CD4-positive, alpha-beta memory T cell (primary cell): ENCODE measurements at places on chromosomes 11 and 22. TPM values are rescaled to one million over a fixed set of nuclear protein-coding genes. Genes with fewer than 3 reads are reported as not detected.

GRCh38 chr11:31803813-31804311 is 7.3 kb downstream of the PAX6 start:
- peaks cover 42% of the 10 kb centered on the region for H3K4me1 ChIP-seq
- no peak overlapping the region for H3K27ac ChIP-seq
- no peaks in the 10 kb centered on the region for H3K36me3 ChIP-seq

DNA sequence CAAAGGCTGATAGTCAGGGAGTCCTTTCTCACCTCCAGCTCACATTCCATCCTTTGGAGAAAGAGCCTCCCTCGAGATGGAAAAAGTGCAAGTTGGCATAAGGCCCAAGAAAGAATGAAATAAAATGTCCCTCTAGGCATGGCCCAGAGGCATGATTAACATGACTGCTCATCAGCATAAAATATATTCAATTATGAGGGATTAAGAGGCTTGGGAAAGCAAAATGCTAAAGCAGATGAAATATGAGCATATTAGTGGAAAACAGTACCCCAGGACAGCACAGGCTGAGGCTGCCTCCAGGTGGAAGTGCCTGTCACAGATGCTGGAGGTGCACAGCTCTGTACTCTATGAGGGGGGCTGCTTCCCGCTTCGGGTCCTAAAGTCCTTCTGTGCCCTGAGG is 347.8 kb upstream of the PLET1 start:
- no peak overlapping the region for H3K4me3 ChIP-seq
- DNase-seq = no peak
- H3K27ac ChIP-seq = no peak overlapping the region
- no peaks in the 10 kb centered on the region for H3K36me3 ChIP-seq

GRCh38 chr11:5847711-5848110 is 6.0 kb upstream of the OR52E6 start:
- no peaks in the 10 kb centered on the region for H3K4me1 ChIP-seq
- no peaks in the 10 kb centered on the region for H3K36me3 ChIP-seq
- no peak for DNase-seq

- H3K36me3 ChIP-seq = no peaks in the 10 kb centered on the region
- no peak overlapping the region for H3K4me3 ChIP-seq
- H3K27me3 ChIP-seq = no peaks in the 10 kb centered on the region
- H3K4me1 ChIP-seq = no peaks in the 10 kb centered on the region
- DNase-seq = no peak
- no peak overlapping the region for H3K27ac ChIP-seq
Measured at GRCh38 chr11:12768726-12769673, 94.8 kb downstream of the TEAD1 start.

The CCDC34 gene
- 3.3 TPM for total RNA-seq

- DNase-seq = peak; percentile 76
- H3K27me3 ChIP-seq = no peaks in the 10 kb centered on the region
- H3K27ac ChIP-seq = peak overlapping the region; percentile 53
- H3K4me1 ChIP-seq = peaks cover 71% of the 10 kb centered on the region
- peaks cover 43% of the 10 kb centered on the region for H3K36me3 ChIP-seq
Measured at GRCh38 chr11:121482231-121483129, 29.7 kb upstream of the SORL1-AS1 start.

- peaks cover 7% of the 10 kb centered on the region for H3K4me1 ChIP-seq
- H3K4me3 ChIP-seq = no peak overlapping the region
- H3K27ac ChIP-seq = no peak overlapping the region
- no peak for DNase-seq
- no peaks in the 10 kb centered on the region for H3K27me3 ChIP-seq
Measured at GRCh38 chr22:38412435-38413084, 42.4 kb downstream of the KCNJ4 start.

DNA sequence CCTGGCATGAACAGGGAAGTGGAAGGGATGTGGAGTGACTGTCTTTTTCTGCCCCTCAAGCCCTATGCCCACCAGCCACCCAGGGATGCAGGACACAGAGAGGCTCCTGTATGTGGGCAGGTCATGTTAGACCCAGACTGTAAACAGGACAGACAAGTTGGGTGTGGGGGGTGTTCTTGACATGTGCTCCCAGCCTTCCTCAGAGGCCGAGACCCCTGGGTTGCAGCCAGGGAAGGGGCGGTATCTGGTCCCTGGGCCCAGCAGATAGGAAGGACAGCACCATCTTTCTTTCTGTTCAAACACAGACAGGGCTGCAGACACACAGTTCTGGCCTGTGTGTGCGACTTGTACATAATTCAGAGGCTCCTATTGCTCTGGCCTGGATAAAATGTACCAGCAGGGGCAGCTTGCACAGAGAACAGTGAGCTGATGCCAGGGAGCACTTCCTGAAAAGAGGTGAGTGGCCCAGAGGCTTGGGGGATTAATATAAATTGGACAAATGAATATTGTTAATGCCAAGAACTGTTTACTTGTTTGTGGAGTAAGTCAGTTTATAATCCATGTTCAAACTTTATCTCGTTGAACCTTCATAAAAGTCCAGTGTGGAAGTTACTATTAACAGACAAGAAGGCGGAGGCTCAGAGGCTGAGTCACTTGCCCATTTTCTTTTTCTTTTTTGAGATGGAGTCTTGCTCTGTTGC is 16.6 kb downstream of the GDPD5 start:
- no peak for DNase-seq
- H3K4me1 ChIP-seq = peaks cover 63% of the 10 kb centered on the region
- peak overlapping the region; percentile 64 for H3K27ac ChIP-seq
- H3K27me3 ChIP-seq = no peaks in the 10 kb centered on the region
- peak overlapping the region; percentile 8 for H3K4me3 ChIP-seq
- H3K36me3 ChIP-seq = no peaks in the 10 kb centered on the region

DNA sequence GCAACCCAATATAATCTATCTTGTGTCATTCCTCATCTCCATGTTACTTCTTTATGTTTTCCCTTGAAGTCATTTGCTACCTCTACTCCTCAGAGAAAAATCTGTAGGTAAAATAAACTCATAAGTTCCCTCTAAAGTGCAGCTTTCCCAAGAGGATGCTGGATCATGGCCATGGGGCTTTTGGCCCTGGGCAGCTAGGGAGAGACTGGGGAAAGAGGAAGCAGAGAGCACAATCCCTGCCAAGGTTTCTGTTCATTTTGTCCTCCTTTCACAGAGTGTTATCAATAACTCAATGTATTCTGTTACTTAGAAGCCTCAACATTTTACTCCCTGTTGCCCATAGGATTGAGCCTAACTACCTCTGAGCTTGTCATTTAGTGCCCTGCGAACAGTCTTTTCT is 9.0 kb downstream of the RNF121 start:
- no peaks in the 10 kb centered on the region for H3K27me3 ChIP-seq
- H3K4me3 ChIP-seq = no peak overlapping the region
- no peaks in the 10 kb centered on the region for H3K4me1 ChIP-seq
- no peak overlapping the region for H3K27ac ChIP-seq

The GLYAT gene
- total RNA-seq = not detected

DNA sequence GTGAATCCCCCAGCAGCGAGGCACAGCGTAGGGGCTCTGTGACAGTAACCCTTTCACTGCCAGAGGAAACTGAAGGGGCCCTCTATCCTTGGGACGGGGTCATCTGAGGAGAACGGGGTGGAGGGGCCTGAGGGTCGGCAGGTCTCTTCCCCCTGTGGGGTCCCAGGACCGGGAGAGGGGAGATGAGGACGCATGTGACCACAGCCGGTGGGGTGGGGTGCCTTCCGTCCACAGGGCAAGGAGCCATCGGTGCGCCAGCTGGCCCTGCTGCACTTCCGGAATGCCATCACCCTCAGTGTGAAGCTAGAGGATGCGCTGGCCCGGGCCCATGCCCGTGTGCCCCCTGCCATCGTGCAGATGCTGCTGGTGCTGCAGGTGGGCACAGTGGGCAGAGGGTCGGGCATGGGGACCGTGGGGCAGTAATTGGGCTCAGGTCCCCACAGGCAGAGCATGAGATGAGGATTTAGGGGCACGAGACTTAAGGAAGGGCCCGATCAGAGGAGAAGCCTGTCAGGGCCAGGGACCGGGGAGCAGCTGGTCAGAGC is 20.3 kb upstream of the ARHGAP8 start:
- no peaks in the 10 kb centered on the region for H3K27me3 ChIP-seq
- DNase-seq = no peak
- no peaks in the 10 kb centered on the region for H3K4me1 ChIP-seq
- no peak overlapping the region for H3K4me3 ChIP-seq
- no peak overlapping the region for H3K27ac ChIP-seq
- no peaks in the 10 kb centered on the region for H3K36me3 ChIP-seq

The VWA5A gene
- total RNA-seq = 7.2 TPM
